Stimulated activated CD8-positive, alpha-beta memory T cell treated with anti-CD3 and anti-CD28 coated beads, Interleukin-7, amount 100 ng/mL, for 1 hour (primary cell): ENCODE measurements at places on chromosomes 4 and X.

DNA sequence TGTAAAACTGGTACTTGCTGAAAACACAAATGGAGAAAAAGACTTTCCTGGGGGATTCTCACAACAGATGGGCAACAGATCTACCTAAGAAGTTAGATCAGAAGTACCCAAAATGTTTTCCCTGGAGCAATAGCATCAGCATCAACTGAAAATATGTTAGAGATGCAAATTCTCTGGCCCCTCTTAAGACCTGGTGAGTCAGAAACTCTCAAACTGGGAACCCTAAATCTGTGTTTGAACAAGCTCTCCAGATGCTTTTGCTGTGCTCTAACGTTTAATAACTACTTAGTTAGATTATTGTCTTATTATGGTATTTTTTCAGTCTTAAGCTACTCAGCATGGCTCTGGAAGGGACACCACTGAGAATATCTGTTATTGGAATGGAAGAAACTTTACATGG is 55.2 kb upstream of the TRPC3 start:
- DNase-seq, result no peak

DNA sequence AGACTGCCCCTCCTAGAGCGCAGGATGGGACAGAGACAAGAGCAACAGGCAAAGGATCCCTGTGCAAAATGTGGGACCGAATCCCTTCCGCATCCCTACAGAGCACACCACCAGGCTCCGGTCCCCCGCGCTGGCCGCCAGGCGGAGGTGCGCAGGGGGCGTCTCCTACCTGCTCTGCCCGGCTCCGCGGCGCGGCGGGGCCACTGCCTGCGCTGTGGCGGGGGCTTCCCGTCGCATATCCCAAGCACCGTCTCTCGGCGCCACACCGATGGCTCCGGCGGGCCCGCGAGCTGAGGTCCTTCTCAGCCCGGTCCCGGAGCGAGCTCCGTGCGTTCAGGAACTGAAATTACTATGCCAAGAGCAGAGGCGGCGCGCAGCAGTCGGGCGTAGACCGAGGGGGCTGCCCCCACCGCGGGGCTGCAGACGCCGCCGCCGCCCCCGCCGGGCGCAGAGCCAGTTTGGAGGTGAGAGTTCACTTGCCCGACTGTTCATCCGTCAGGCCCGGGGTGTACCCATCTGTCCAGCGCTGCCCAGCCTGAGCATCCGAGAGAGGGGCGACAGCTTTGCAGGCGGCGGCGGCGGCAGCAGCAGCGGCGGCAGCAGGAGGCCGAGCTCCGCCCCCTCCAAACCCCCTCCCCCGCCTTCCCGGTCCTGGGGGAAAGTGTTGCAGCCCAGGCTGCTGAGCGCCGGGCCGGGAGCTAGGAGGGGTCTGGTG is at the start of gene GPRIN3:
Gene GPRIN3, minus strand, starts transcription at position 355 of the 715 bp plus-strand sequence. CDS start 57,690 bp downstream, outside the sequence.
- no peak for DNase-seq

DNA sequence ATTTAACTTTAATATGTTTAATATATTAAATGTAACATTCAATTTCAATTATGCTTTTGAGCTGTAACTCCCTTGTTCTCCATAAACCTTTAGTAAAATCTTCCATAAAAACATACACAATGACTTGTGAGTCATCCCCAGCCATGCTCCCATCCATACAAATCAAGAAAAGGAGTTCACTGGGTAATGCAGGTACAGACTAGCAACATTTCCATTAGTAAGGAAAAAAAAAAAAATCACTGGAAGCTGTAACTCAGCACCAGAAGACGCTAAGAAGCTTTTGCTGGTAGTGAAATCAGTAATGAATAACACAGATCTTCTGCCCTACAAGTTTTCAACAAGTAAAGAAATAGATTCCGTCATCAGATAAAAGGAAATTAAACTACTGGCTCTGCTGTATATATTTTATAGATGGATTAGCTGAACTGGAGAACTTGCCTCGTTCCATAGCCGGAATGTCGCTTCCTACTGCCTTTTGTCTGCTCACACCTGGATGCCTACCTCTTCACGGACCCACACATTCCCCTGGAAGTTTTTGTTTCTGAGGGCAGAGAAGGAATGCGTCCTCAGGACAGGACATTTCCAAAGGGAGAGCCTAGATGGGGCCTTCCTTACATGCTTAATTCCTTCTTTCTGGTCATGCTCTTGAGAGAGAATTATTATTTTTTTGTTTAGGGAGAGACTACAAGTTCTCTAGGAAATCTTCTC is 298.4 kb upstream of the ANKRD50 start:
- DNase-seq, result no peak

GRCh38 chr4:138003248-138003647 is 238.9 kb downstream of the SLC7A11 start:
- DNase-seq, result no peak

DNA sequence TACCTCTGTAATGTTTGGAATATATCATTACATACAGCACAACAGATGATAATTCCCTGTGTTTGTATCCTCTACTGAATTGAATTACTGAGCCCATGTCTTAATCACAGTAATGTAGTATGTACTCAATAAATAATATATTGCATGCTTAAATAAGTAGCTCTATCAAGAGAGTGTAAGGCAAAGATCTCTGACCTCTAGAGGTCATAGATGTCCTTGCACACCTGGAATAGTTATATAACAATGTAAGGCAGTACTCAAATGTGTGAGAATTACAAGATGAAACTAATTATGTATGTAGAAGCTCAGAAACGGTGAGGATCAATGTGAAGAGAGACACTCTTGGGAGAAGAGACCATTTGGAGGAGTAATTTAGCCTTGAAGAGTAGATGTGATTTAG is 14.3 kb upstream of the GCNA start:
- no peak for DNase-seq

DNA sequence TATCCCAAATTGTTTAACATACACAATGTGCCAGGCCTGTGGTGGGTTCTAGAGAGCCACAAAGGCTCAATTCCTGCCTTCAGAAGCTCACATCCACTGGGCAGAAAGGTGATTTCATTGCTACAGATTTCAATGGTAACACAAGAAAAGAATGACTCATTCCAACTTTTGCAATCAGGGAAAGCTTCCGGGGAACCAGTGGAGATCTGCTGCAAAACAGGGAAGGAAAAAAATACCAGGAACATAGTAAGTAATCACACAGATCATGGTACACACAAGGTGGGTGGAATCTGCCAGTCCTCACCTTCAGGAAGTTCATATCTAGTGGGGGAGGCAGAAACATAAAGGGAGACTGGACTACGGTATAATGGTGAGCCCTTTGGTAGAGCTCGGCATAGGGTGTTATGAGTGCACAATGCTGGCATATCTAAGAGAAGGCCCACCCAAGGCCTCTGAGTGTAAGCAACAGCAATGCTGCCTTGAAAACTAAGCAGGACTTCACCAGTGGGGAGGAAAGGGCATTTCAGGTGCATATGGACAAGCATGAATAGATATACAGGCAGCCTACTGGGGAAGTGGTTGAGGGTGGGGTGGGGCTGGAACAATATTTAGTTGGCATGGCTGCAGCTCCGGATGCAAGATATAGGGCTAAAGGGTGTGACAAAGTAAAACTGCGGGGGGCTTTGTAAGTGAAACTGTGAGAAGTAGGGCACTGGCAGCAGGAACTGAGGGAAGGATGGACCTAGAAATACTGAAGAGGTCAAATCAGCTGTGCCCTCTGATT is 24.2 kb downstream of the GPRIN3 start:
- no peak for DNase-seq

GRCh38 chr4:144716778-144717177 is 70.8 kb downstream of the HHIP start:
- DNase-seq, result no peak
